Skin of body (tissue), 3 donors: ENCODE measurements at places on chromosomes 2 and 18. TPM values are rescaled to one million over a fixed set of nuclear protein-coding genes. Genes with fewer than 3 reads are reported as not detected.

The IL1F10 gene
- 2.7 TPM for total RNA-seq

The SOWAHC gene
- 20.8 TPM for total RNA-seq

The RFTN2 gene
- 27.1 TPM for total RNA-seq

The DAW1 gene
- total RNA-seq, result not detected

- no peak for DNase-seq
Measured at GRCh38 chr2:23636426-23636825, 251.4 kb downstream of the KLHL29 start.

GRCh38 chr2:31075941-31076590 is 62.2 kb downstream of the GALNT14 start:
- DNase-seq, result no peak

GRCh38 chr2:3356799-3357198 is 20.8 kb downstream of the EIPR1 start:
- DNase-seq, result no peak

DNA sequence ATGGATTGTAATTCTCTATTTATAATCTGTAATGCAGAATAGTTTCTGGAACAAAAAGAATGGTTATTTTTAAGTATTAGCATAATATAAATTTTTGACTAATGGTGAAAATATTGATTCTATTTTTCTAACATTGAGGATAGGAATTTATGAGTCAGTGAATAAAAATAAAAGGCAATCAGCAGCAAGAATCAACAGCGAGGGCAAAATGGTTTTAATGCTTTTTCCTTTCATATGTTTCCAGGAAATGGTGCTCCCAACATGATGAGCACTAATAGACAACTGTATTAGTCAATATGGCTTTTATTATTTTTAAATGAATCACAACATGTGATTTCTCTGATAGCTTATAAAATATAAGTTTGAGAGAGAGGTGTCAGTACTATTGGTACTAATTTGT is 90.7 kb upstream of the TFPI start:
- DNase-seq, result no peak

DNA sequence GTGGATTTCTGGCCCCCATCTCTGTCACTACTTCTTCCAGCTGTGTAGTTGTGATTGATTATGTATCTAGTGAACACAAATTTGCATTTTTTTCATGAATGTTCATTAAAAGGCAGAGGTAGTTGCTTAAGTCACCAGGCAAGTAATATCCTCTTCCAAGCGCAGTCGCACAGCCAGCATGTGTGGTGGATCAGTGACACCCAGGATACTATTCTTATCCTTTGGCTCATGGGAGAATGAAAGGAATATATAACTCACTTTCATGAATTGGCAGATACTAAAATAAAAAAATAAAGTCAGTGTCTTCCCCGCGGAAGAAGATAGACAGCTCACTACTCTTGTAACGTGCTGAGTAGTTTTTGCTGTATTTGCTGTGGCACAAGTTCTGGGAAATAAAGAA is 387.8 kb downstream of the CDH7 start:
- no peak for DNase-seq

- no peak for DNase-seq
Measured at GRCh38 chr2:232245111-232245510, 133.4 kb upstream of the ALPP start.
